ENCODE measurements at places on chromosomes 3 and 15. TPM values are rescaled to one million over a fixed set of nuclear protein-coding genes. Genes with fewer than 3 reads are reported as not detected.

DNA sequence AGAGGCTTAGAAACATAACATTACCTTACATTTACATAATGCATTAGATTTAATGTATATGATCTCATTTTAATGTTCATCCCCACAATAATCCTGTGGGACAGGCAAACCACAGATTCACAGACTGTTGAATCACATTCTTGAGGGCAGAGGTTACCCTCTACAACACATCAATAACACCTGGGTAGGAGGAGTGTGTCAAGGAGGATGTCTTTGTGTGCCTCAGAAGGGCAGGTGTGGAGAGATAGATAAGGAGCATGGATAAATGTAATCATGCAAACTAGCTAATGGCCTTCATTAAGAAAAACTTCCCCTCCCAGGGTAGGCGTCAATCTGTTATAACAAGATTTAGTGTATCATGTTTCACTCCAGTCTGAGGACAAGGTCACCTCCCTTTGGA, 12.9 kb upstream of the MB21D2 start:
- DNase-seq, result no peak

- peak; percentile 88 for DNase-seq
Observed at GRCh38 chr3:48561045-48561736, 2.4 kb downstream of the UCN2 start.

GRCh38 chr15:94383706-94384105, 152.3 kb downstream of the MCTP2 start:
- DNase-seq, result no peak

DNA sequence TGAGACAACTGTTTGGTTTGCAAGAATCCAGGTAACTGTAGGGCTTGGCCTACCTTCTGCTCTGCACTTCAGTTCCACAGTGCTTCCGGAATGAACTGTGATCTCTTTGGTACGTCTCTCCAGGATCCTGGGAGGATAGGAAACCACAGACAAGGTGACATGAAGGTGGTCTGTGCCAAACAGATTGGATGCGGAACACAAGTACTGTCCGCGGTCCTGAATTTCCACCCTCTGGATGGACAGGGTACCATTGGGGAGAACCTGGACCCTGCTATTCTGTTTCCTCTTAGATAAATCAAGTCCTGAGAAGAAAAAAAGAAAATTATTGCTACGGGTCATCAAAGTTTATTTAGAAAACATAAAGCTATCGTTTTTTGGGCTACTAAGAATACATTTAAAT, 17.3 kb downstream of the IGSF10 start:
- DNase-seq, result no peak

DNA sequence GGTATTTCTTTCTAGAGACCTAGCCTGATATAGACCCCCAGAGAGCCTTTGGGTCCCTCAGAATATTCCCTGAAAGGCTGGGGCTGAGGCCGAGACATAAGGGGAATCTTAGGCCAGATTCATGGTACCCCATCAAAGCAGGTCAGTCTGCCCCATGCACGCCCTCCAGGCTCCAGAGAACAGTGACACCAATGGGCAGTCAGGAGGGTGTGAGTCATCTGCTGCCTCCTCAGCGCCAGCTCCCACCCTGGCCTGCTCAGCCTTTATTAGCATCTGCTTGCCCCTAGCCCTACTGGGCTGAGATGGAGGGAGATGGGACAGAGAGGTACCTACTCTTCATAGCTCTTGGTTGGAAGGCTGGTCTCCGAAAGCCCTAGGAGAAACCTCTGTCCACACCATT, 14.3 kb upstream of the CAMKV start:
- DNase-seq, result no peak

The FRMD5 gene
- 0.41 TPM for total RNA-seq

The MKRN2OS gene
- not detected for total RNA-seq

The OSTN gene
- 0.36 TPM for total RNA-seq

Data from sigmoid colon (tissue), 7 donors.